Caudate nucleus (tissue), 63 donors: ENCODE measurements at places on chromosomes 5 and 9.

DNA sequence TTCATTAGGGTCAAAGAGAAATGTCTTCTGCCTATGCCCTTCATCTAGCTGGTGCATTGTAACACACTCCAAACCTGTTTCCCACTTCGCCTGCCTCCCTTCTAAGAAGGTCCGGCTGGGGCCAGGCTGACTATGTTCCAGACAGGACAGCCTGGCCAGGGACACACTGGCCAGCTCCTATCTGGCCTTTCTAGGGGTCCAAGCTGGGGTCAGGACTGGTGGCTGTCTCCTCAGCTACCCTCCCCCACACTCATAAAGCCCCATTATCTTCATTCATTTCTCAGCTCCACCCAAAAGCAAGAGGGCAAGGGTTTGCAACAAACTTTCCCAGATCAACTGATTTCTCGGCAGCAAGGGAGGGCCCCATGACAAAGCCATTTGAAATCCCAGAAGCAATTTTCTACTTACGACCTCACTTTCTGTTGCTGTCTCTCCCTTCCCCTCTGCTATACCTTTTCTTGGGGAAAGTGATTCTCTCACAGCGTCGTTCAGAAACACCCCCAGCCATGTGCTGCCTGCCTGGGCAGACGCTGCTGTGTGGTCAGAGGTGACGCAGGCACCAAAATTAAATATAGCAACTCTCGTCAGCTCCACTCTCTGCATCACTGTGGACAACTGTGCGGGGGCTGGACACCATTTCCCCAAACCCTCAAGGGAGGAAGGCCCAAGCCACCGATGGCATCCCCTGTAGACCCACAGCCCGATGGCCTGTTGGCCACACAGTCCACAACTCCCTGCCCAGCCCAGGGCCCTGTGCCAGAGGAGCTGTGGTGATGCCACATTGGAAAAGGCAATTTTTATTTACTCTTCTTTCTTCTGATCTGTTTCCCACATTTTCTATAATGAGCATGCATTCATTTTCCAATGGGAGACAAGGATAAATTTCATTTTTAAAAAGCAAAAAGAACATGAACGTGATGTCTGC, 6.1 kb downstream of the IL13 start:
- DNase-seq: no peak

DNA sequence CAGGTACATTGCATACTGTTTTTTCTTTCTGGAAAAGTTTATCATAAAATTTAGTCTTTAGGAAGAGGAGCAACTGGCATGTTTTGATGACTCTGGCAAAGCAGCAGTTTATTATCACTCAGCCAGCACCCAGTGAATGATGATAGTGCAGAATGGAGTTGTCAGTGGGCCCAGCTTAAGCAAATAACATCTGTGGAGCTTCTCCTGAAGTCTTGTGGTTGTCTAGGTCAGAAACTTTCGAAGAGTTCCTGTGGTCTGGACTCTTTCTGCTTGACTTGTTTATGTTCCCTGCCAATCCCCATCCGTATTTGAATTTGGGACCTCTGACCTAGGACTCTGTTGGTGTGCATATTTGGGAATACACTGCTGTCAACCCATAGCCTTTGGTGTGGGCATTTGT, 38.1 kb upstream of the C5orf47 start:
- DNase-seq: no peak

GRCh38 chr5:125278711-125279110, 532.3 kb upstream of the ZNF608 start:
- DNase-seq: no peak

GRCh38 chr9:4235871-4236804, 63.7 kb downstream of the GLIS3 start:
- no peak for DNase-seq

DNA sequence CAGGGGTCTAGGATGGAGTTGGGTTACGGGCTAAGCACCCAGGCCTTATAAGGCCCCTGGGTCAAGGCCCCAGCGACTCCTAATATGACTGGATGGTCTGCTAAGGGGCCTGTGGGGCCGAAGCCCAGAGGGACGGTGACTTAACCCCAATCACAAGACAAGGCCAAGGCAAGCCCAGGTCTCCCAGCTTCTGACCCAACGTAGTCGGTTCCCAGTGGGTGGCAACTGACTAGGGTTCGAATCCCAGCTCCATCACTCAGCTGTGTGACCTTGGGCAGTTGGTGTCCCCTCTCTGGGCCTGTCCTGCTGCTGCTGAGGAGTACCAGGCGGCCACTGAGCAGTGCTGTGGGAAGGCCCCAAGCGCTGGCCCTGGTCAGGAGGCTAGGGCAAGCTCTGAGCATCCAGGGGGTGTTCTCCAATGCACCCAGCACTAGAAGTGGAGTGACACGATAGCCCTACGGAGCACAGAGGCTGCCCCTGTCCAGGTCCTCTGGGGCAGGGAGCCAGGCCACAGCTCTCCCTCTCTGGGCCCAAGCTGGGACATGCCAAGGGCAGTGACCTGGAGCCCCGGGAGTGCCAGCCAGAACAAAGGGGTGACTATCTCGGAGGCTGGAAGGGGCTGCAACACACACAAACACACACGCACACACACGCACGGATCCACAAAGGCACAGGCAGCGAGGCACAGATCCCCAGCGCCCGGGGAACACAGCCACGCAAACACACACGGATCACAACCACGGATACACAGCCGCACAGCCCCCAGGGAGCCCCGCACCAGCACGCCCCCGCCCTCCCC, 512 bp downstream of the AK1 start:
- no peak for DNase-seq

GRCh38 chr5:120917214-120917758, 453.2 kb downstream of the PRR16 start:
- DNase-seq: no peak

DNA sequence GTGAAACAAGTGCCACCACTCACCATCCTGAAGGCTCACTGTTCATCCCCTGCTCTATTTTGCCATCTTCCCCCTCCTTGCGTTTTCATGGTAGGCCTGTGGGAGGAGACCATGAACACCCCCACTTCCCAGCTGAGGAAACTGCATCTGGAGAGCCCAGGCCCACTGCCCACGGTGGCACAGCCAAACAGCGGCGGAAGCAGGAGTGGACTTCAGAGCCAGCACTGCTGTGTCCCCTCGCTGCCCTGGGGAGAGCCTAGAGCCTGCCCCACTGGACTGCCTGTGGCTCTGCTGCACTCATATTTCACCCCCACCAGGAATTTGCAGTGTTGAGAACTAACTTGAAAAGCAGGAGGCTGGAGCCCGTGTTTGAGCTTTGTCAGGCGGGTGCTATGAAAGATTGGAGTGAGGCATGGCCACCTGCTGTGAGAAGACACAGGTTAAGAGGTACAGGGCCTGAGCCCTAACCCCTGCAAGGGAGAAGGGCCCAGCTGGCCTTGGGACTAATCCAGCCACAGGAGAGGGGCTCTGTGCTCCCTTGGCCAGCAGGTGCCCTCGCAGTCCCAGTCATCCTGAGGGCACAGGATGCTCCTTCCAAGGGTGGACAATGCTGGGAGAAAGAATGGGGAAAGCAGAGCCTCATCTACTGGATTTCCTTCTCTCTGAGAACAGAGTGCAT, 79.0 kb downstream of the MACROH2A1 start:
- DNase-seq: no peak

DNA sequence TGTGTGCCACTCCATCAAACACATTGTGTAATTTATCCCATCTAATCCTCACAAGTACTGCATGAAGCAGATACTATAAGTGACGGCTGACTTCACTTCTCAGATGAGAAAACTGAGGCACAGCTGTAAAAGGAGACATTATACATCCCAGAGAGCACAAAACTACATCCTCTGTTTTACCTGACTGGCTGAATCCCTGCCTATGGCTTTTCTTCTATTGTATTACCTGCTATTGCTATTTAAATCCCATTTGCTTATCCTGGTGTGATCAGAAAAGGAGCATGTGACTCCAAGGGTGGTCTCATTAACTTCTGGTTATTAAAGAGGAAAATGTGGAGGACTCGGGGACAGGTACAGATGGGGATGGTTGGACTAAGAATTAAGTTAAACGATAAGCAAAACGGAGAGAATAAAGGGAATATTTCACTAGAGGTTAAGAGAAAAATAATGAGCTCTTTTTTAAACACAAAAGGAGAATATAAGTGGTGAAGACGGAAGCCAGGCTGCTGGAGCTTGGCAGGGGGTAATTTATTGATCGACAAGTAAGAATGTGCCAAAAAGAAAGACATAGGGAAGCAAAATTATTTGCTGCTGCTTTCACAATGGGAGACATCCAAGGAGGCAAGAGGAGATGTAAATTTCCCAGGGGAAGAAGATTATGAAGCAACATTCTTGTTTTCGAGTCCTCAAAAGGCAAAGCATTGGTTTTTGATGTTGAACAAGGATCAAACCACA, 155.7 kb upstream of the GPR151 start:
- no peak for DNase-seq

- no peak for DNase-seq
These were observed 54.1 kb upstream of the CEMIP2 start for GRCh38 chr9:71822456-71822855.

DNA sequence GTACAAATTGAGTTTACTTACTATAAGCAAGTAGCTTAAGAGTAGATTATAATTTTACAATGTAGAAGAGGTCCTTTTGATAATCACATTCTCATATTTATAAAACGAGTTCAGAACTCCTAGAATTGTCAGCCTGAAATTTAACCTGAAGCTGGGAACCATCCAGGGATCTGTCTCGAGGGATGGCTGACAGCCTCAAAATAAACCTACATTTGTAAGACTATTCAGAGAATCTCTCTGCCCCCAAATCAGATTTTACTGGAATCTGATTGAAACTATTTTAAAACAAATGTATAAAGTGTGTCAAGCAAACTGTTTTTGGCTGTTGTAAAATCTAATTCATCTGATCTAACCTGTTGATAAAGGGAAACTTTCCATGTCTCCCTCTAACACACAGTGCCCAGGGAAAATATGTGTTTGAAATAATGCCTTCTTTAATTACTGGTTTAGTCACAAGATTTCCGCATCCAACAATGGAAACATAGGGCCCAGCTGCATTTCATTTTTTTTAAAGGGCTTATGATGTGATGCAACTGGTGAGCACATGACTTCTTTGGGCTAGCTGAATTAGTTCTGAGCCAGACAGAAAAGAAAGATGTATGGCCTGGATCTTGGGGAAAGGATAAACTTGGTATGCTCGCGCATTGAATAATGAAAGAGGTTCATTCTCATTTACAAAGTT, 30.3 kb downstream of the SLC25A46 start:
- no peak for DNase-seq

DNA sequence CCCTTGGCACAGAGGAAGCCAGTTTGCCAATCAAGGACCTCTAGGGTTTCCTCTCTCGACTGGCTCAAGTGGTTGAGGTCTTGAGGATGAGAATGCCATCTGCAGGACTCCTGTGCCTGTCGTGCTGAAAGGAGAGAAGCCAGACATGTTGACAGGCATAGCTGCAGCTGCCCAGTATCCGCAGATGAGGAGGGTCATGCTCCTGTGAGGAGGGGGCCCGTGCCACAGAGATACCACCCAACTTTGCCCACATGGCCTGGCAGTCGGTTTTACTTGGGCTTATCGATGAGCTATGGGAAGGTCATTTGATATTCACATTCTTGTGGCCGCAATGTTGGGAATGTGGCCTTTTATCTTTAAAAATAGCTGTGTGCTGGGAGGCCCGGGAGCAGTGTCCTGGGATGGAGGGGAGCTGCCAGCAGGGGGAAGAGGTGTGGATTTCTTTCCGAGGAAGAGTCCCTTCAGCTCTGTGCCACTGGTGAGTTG, 17.4 kb downstream of the FRMPD1 start:
- no peak for DNase-seq

DNA sequence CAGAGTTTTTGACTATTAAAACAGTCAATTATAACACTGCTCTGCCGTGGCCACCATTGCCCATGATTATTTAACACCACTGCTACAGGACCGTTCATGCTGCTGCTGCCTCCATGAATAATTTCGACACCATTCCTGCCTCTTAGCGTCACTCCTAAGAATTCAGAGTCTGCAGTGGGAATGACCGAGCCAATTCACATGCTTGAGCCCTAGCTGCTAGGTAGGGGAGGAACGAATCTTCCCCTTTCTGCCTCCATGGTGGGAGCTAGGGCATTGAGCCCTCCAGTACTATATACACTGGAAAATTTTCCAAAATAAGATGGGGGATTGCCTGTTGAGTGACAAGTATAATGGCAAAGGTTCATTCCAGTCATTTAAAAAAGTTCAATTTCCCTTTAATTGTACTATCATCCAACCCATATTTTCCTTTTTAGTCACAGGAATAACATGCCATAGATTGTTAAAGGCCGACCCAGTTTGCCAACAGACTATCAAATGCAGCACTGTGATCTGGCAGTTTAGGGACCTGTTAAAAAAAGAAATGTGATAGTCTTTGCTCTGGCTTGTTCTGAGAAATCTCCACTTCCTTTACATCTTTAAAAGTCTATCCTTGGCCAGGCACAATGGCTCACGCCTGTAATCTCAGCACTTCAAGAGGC, 13.5 kb upstream of the B4GALT1 start:
- no peak for DNase-seq

- DNase-seq: no peak
These were observed 4.4 kb upstream of the OTULINL start for GRCh38 chr5:14577079-14577725.

- no peak for DNase-seq
These were observed 754.7 kb upstream of the CTNND2 start for GRCh38 chr5:12658871-12659446.

DNA sequence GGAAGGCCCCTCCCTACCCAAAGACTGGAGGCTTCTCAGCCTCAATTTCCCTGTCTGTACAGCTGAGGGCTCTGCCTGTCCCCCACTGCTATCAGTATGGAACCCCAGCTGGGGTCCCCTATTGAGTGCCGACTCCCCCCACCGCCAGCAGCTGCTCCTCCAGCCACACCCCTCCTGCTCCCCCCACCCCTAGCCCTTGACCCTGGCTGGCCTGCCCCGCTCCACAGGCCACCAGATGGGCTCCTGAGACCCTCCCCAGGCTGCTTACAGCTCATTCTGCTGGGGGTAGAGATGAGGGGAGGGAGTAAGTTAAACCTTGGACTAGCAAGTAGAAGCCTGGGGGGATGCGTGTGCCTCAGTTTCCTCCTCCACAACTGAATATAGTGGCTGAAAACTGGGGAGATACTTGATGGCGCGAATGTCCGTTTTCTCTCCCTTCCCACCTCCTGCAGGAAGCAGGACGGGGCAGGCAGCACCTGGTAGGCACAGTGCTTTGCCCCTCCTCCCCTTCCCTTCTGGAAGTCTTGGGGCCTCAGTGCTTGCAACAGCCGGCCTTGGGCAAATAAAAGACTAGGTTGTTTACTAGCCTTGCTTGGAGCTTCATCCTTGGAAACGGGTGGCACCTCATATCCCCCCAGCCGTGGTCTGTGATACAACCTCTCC, 19.1 kb downstream of the URM1 start:
- no peak for DNase-seq

GRCh38 chr5:76252437-76252836, 150.6 kb upstream of the IQGAP2 start:
- no peak for DNase-seq

- DNase-seq: no peak
These were observed 76.0 kb downstream of the PSD2 start for GRCh38 chr5:139871614-139872013.

- no peak for DNase-seq
These were observed 163.7 kb downstream of the ROR2 start for GRCh38 chr9:91786132-91786896.

GRCh38 chr5:74332682-74333081, 307.8 kb downstream of the ENC1 start:
- DNase-seq: no peak

GRCh38 chr5:157473383-157474320, 13.6 kb downstream of the NIPAL4 start:
- no peak for DNase-seq
